Smooth muscle cell of the brain vasculature (primary cell): ENCODE measurements at places on chromosomes 5 and 9.

DNA sequence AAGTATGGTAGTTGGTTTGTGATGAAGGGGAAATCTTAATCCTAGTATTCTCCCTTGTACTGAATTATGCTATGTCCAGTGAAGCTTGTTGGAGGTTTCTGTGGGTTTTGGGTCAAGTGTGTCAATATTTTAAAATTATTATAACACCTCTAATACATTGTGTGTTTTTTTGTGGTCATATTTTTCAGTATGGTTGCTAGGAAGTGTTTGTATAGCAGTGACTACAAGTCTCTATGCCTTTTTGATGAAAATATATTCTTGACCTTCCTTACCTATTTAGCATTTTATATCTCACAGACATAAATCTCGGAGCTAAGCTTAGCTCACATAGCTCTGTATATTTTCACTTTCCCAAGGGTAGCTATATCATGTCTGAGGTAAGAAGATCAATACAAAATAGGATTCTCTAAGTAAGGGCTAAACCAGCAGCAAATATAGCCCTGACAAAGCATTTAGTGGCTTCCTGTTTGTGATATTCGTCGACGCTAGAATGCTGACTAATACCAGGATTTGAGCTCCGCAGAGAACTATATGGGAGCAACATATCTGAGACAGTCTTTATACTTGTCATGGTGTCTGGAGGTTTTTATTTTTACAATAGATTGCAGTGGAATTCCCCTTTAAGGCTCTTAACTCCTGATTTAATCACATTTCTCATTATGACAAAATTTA is 82.3 kb downstream of the MACIR start:
- no peak for DNase-seq

DNA sequence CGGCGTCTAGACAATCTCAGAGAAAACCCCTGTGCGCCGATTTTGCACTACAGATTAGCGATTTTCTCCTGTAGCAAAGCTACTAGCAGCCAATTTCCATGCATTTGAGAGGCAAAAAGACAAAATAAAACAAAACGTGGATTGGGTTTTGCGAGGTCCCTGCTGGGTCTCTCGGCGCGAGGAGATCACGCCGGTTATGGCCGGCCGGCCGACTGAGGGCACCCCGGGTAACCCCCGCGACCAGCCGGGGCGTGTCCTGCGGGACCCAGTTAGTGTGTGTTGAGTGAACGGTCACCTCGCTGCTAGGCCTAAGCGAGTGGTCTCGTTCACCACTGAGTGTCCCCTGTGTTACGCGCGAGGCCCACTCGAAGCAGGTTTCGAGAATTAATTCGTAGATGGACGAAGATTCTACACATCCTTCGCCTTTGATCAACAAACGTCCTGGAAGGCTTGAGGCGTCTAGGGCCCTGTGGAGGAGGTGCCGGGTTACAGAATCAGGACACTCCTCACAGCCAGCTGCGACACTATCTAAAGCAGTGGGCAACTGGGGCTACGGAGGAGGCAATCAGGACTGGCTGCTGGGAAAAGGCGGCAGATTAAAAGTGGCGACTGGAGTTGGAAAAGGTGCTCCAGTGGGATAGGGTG is 764 bp upstream of the VDAC1 start:
- DNase-seq: no peak

GRCh38 chr9:34125681-34126206 is 754 bp downstream of the DCAF12 start:
- no peak for DNase-seq

DNA sequence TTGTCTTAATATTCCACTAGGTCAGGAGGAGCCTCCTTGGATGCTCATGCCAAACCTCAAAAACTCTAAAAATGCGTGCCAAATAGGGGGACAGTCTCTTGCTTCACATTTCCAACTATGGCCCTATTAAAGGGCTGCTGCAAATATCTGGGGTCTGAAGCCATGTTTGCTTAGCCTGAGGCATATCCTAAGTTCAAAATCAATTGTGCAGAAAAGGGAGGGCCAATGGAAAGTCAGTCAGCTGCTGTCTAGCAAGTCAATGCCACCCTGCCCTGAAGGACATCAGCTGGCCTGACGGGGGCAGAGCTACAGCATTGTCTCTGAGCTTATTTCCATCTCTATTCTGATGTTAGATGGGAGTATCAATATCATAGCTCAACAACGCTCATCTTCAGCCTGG is 93.6 kb downstream of the SH3TC2 start:
- DNase-seq: no peak

DNA sequence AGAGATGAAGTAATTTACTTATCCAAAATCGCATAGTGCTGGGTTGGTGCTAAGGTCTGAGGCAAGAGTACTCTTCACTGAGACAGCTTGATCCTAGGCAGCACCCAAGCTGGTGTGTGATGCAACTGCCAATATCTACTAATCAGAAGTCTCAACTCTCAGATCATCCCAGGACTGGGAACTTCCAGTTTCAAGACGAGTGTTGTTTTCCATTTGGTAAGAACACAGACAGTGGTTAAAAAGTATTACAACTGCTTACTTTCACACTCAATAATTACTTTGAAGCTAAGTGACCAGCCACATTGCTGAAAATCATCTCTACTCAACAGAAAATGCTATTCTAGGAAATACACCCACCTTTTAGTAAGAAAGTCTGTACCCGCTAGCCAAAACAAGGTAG is 45.3 kb downstream of the FBXW11 start:
- DNase-seq: no peak
